NB4 (cell line): ENCODE measurements at places on chromosomes 13 and 19.

DNA sequence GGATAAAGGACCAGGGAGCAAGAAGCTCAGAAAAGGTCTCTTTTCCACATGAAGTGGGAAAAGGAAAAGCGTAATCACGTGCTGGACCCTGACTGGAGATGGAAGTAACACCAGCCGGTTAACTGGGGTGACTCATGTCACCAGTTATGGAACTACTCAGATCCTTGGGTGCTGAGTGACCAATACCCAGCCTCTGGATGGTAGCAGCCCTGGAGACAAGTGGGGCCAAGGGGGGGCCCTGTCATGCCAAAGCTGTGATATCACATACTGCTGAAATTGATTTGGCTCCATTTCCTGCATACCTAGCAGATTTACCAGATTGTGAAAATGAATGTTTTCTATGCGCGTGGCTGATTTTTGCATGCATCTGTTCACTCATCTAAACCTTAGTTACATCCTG, 158.9 kb downstream of the ZIC5 start:
- DNase-seq, result no peak

DNA sequence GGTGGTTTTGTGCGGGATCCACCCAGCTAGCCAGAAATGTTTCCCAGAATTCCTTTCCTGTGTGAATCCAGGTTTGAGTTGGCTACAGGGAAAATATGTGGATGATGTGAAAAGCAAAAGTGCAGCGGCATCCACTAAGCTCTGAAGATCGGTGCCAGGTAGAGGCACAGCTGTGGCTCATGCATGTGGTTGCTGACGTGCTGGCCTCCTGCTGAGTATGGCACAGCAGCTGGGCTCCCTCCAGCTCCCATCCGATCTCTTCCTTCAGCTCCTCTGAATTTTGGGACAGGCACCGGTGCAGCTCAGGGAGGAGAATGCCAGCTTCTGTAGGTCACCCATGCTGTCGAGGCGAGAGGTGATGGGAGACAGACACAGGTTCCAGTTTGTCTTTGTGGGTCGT, 84.0 kb upstream of the GSX1 start:
- no peak for DNase-seq

DNA sequence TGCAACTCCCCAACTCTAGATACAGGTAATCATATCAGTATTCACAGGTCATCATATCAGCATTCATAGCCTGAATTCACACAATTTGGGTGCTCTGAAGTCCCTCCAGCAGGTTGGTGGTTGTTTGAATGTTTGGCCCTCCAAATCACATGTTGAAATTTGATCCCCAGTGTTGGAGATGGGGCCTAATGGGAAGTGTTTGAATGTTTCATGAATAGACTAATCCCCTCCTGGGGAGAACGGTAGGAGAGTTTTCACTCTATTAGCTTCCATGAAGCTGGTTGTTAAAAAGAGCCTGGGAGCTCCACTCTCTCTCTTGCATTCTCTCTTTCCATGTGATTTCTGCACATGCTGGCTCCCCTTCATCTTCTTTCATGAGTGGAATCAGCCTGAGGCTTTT, 288.6 kb upstream of the PCDH9 start:
- DNase-seq, result no peak

GRCh38 chr13:113232208-113233003, 23.0 kb downstream of the CUL4A start:
- no peak for DNase-seq

DNA sequence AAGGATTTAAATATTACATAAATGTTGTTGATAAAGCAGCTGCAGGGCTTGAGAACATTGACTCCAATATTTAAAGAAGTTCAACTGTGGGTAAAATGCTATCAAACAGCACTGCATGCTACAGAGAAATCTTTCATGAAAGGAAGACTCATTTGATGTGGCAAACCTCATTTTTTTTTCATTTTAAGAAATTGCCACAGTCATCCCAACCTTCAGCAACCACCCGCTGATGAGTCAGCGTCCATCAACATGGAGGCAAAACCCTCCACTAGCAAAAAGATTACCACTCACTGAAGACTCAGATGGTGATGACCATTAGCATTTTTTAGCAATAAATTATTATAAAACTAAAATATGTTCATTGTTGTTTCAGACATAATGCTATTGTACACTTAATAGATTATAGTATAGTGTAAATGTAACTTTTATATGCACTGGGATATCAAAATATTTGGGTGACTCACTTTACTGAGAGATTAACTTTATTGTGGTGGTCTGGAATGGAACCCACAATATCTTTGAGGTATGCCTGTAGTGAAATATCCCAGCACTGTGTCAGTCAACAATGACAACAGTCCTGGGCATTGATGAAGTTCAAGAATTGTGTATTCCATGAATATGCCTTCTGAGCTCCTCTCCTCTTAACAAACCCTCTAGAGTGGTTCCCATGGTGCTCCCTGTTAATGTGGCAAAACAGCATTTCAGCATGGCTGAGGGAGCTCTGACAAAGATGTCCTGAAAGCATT, 52.4 kb upstream of the SOX21 start:
- peak; percentile 4 for DNase-seq

DNA sequence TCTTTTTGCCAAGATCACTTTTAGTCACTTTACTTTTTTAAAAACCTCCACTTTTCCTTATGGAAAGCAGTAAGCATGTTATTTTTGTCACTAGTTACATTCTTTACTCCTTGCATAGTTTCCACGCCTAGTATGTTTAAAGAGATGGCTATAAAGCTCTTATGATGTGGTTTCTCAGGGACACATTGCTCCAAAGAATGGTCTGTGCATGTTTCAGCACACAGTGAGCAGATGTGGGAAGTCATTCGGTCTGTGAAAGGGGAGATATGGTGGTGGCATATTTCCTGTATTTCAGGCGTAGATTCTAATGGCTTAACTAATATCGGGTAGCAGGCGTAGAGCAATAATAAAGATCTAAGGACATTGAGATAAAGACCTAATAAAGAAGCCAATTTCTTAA, 180.7 kb downstream of the SLITRK6 start:
- no peak for DNase-seq

DNA sequence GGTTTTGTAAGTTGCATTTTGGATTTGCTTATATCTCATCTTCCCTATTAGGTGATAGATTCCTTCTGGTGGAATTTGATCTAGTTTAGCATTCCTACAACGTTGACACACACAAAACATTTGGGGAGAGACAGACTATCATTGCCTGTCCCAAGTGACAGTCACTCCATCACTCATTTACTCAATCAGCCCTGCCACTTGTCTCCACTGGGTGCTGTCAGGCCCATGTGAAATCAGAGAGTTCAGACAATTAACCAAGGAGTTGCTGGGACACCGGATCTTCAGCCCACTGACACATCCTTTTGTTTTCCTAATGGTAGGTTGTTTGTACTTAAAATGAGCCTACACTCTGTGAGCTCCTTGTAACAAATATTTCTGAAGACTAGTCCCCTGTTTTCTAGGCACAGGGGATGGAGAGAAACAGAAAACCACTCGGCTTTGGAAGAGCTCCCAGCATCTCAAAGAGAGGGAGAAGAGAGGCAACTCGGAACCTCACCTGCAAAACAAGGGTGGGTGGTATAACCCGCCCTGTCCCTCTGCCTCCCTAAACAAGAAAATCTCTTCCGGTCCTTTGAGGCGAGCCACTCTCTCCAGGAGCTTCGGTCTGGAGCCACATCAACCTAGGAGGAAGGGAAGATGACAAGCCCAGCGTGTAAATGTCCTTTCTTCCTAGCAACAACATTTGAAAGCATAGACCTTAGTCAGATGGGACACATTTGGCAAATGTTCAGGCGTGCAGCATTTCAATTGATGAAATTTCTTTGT, 440.9 kb upstream of the KLF12 start:
- no peak for DNase-seq

- DNase-seq, result no peak
Measured at GRCh38 chr13:106220211-106220610, 315.3 kb downstream of the EFNB2 start.

GRCh38 chr13:46172531-46172991, 9.4 kb downstream of the LCP1 start:
- DNase-seq, result peak; percentile 92

- DNase-seq, result peak; percentile 79
Measured at GRCh38 chr19:5031231-5032100, 62.6 kb downstream of the KDM4B start.

DNA sequence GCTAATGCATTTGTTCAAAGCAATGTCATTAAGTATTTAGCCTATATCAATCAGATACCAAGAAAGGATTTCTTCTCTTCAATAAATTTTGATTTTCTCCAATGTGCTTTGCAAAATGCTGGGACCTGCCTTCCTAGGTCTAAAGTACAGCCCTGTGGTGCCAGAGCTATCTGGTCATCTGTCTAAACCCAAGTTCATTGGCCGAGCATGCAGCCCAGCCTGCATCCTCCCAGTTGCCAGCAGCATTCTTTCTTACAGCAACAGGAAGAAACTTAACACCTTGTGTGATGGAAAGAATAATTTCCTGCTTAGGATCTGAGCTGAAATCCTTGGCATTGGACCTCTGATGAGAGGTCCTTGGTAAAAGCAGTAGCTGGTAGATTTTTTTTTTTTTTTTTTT, 310.0 kb downstream of the RBM26 start:
- no peak for DNase-seq

GRCh38 chr13:74131227-74131626, 3.0 kb downstream of the KLF12 start:
- DNase-seq, result no peak

- DNase-seq, result no peak
Measured at GRCh38 chr13:98068521-98068920, 74.4 kb upstream of the FARP1 start.

DNA sequence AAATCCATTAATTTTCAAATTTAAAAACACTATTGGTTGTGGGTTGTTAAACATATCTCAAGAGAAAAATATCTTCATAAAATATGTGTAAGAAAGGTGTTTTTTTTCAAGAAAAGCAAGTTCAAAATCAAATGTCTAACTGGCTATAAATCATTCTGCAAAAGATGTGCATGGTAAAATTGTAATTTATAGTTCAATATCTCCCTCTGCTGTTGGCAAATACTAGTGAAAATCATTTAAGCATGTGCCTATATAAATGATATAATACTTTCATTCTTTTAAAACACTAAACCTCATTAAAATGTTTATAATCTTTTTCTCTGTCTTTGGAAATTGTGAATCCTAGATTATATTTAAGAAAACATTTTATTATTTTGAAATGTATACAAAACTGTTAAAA, 17.2 kb upstream of the SLITRK6 start:
- DNase-seq, result no peak

DNA sequence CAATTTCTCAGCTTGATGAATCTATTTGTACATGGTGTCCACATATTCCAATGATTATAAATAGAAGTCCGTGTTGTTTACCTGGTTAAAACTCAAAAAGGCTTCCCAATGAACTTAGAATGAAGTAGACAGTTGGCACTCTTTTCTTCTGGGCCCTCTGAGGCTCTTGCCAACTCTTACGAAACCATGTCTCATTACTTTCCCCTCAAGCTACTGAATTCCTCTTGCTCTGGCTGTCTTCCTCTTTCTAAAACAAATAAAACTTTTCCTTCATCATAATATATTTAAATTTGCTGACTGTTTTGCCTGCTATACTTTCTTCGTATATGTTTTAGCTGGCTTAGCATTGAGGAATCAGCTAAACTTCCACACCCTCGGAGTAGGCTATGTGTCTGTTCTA, 139.7 kb downstream of the SLITRK6 start:
- DNase-seq, result peak; percentile 27

- DNase-seq, result no peak
Measured at GRCh38 chr13:23992781-23993679, 95.7 kb upstream of the C1QTNF9B start.

GRCh38 chr13:73993661-73994060, 140.5 kb downstream of the KLF12 start:
- no peak for DNase-seq

GRCh38 chr19:19547674-19548336, 9.7 kb downstream of the CILP2 start:
- no peak for DNase-seq

DNA sequence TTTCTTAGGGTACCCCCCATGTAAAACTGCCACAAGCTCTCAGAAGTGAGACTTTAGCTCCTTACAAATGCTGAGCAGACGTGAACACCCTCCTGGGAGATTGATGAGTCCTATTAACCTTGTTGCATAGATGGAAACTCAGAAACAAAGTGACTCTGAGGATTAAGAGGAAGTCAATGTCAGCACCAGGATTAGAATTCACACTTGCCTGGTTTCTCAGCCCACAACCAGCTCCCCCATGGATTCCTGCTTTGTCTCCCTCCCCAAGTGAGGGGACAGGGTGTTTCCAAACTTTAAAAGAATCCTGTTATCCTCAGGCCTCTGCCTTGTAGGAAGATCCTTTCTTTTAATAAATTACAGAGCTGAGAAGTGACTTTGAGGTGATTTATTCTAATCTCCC, 324.4 kb downstream of the NDFIP2 start:
- DNase-seq, result no peak

DNA sequence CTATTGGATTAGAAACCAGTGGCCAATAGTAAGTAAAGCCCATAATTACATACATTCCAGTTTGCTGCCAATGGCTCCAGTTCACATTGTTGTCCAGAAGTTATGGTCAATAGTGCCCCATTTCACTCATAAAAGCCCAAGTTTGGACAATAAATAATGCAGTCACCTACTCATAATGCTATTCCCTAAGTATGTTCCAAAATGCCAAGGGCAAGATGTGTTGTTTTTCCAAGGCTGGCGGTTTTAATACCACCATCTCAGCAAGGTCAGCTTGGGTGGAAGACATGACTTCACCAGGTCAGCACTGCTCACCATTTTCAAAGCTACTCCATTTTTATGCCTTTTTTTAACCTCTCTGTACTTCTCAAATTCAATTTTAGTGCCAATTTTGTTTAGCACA, 32.7 kb downstream of the KCTD12 start:
- DNase-seq, result no peak

DNA sequence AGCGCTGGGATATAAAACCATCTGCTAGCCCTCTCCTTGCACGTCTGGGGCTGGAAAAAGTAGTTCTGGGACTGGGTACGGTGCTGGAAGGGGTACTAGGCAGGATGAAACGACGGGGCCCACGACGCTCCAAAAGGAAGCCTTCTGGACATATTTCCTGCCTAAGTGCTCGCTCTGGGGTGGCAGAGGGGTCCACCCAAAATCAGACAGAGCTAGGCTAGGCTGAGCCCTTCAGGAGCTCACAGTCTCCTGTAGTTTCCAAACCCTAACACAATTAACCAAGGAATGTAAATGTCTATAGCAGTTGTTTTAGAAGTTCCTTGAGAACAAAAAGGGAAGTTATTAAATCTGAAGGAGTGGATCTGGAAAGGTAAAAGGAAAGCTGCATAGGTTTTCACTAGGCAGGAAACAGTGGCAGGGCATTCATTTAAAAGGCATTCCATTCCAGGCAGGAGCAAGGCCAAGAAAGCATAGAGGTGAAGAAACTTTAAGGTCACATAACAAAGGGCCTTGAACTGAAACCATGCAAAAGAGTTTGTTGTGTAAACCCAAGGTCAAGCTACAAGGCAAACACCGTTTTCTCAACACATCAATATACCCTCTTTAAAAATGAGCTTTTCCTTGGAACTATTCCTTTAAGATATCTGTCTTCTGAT, 634 bp upstream of the DIAPH3 start:
- DNase-seq, result no peak

DNA sequence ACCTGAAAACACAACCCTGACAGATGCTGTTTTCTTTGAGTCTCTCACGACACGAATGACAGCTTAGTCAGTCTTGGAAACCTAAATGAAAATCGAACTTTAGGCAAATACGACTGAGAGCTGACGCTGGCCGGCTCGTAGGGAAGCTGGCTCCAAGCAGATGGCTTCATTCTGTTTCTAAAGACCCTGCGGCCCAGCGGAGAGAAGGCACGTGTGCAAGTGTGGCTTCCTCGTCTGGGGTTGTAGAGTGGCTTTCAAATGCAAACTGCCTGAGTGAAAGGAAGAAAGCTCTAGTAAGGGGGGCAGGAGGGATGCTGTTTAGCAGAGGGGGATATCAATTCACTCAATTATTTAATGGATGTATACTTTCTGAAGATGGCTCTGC, 26.1 kb upstream of the TIMM44 start:
- no peak for DNase-seq
